Spleen (tissue), 13 donors: ENCODE measurements at places on chromosomes 5 and 9. TPM values are rescaled to one million over a fixed set of nuclear protein-coding genes. Genes with fewer than 3 reads are reported as not detected.

GRCh38 chr9:11577522-11577921 is 964.7 kb upstream of the PTPRD start:
- H3K4me1 ChIP-seq: no peaks in the 10 kb centered on the region
- no peak for DNase-seq
- H3K27me3 ChIP-seq: no peaks in the 10 kb centered on the region
- no peak overlapping the region for H3K27ac ChIP-seq
- no peaks in the 10 kb centered on the region for H3K36me3 ChIP-seq

DNA sequence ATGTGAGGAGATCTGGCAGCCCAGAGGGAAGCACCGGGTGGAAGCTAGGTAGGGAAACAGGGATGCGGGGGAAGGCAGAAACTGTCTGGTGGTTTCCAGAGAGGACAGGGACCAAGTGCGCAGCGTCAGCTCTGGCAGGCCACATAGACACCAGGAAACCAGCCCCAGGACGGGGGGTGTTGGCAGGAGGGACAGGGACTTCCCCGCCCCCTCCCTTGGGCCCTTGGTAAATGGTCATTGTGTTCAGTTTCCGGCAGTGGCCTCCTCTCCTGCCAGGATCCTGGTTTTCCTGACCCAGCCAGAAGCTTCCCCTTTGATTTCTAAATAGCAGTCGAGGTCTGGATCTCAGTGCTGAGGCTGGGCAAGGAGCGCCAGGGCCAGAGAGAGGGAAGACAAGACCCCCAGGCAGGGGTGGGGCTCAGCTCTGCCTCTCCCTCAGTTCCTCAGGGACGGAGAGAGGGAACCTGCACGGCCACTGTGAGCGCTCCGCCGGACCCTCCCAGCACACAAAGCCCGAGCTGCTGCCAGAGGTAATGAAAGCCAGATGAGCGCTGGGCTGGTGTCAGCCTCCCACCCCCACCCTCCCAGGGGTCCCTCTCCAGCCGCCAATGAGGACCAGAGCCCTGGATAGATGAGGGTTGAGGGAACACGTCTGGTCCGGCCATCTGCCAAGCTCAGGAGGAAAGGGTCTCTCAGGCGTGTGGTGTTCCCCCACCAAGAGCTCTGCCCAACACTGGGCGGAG is 1.8 kb downstream of the RALGDS start:
- H3K4me1 ChIP-seq: peaks cover 93% of the 10 kb centered on the region
- peak overlapping the region; percentile 63 for H3K4me3 ChIP-seq
- DNase-seq: no peak

GRCh38 chr5:42887097-42887496 is 75.4 kb upstream of the SELENOP start:
- H3K4me3 ChIP-seq: no peak overlapping the region
- H3K4me1 ChIP-seq: no peaks in the 10 kb centered on the region
- H3K36me3 ChIP-seq: no peaks in the 10 kb centered on the region
- H3K27me3 ChIP-seq: no peaks in the 10 kb centered on the region

GRCh38 chr5:81181576-81182316 is 51.4 kb upstream of the CKMT2 start:
- H3K4me1 ChIP-seq: no peaks in the 10 kb centered on the region
- no peak overlapping the region for H3K27ac ChIP-seq
- DNase-seq: no peak
- no peak overlapping the region for H3K4me3 ChIP-seq
- no peaks in the 10 kb centered on the region for H3K27me3 ChIP-seq

The NUTM2F gene
- not detected for total RNA-seq

The IFNA2 gene
- total RNA-seq: not detected

The GLDC gene
- total RNA-seq: 8.7 TPM

The PFN3 gene
- not detected for total RNA-seq
